ENCODE measurements at places on chromosomes 7 and 10. TPM values are rescaled to one million over a fixed set of nuclear protein-coding genes. Genes with fewer than 3 reads are reported as not detected.
A peak's percentile ranks its signal among the peaks of the same experiment; 100 is the strongest.

- no peak for DNase-seq
Measured at GRCh38 chr7:120344276-120344675, 71.3 kb downstream of the KCND2 start.

GRCh38 chr7:22549667-22550513, 49.9 kb upstream of the STEAP1B start:
- DNase-seq = no peak

DNA sequence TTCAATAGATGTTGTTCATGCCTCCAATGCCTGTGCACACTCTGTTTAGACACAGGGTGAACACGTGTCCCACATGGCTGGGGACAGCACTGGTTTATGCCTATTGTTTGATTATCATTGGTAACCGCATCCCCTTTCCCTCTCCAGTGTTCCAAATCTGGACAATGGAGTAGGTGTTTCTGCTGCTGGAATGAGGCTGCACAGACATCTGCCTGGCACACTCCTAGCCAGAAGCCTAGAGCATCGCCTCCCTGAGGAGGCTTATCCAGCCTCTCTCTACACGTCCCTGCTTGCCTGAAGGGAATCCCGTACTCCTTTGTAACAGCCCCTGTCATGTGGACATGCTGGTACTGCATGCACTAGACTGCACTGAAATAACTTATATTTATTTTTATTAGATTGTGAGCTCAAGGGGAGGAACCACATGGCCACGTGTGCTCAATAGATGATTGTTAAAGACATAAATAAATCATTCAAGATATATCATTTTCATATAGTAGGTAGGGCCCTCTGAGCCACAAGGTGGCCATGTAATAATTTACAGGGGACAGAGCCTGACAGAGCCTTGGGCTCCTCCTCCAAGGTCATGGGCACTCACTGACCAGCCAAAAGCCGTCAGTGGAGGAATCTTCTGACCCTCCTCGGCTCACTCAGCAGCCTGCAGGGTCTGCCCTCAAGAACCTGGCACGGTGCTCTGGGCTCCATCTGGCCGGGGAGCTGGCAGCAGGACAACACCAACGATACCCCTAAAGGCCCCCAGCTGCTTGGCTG, 310.9 kb upstream of the ZNF32 start:
- DNase-seq = no peak

- no peak for DNase-seq
Measured at GRCh38 chr7:65910237-65910636, 37.4 kb downstream of the VKORC1L1 start.

GRCh38 chr10:87660484-87661133, 931 bp downstream of the PAPSS2 start:
- no peak for DNase-seq

GRCh38 chr10:5538446-5538845, 13.7 kb downstream of the CALML3 start:
- no peak for DNase-seq

DNA sequence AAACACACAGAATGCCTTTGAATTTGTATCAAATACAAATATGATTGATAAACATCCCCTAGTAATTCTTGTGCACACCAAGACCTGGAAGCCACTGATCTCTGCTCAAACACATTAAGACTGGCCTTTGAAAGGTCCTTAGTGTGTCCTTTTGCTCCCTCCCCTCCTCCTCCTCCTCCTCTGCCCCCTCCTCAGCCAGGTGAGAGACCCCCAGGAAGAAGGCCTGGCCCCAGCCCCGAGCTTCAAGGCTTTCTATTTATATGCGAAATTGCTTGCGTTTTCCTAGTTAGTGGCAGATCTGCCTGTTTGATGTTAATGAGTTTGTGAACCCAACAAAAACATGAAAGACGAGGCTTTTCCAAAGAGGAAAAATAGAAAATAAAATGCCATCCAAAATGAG, 63.6 kb upstream of the TCF7L2 start:
- no peak for DNase-seq

DNA sequence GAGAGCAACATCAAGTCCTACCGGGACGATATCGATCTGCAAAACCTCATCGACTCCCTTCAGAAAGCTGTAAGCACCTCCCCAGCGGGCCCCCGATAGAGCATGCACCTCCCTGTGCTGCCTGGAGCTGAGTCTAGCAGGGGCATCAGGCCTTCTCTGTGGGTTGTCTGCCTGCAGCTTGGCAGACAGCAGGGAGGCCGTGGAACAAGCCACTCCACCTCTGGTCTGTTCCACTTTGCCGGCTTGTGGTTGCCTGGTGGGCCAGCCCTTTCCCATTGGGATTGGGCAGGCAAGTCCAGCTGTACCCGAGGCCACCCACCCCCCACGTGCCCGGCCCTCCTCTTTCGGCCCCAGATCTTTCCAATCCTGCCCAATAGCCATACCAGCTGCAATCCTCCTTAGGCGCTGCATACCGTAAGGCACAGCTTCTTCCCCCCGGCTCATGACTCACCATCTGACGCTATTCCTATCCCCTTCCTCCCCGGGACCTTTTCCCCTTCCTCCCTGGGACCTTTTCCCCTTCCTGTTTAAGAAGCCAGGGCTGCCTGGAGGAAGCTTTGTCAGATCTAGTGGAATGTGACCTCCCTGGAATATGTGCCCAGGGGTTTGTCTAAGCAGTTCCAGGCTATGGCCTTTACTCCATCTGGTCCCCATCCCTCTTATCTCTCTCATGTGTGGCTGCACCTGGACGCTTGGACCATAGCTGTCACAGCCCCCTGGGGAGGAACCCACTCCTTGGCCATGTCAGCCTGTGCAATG, 28.1 kb upstream of the SH2D4B start:
- no peak for DNase-seq

GRCh38 chr7:25429731-25430130, 201.4 kb upstream of the NPVF start:
- no peak for DNase-seq

- no peak for DNase-seq
Measured at GRCh38 chr7:98000356-98000755, 10.4 kb upstream of the OCM2 start.

- no peak for DNase-seq
Measured at GRCh38 chr10:80540981-80541750, 3.5 kb downstream of the SH2D4B start.

DNA sequence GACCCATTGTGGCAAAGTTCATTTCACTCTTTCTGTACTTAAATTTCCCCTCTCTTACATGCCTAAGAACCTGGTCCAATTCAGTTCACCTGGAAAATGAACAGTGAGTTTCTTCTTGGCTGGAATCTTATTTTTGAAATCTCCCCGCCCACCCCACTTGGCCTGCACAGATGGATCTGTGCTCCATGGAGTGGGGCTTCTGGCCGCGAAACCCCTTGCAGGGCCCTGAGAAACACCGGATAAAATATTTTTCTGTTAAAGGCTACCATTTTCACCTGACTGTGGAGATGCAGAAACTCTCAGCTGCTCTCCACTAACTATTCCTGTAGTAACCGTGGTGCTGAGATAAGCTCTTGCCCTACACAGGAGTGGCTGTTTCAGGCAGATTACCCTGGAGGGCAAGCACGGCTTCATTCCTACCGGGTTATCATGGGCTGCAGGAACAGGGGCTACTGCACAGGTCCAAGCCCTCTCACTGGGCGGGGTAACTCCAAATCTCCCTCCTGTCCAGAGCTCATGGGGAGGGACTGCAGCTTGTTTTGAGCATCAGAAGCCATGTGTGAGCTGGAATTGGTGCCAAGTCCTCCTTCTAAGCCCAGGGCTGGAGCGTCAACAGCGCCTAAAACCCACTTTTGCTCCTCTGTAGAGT, 118.9 kb downstream of the PRPF18 start:
- peak; percentile 71 for DNase-seq

- DNase-seq = no peak
Measured at GRCh38 chr10:83952314-83952713, 187.0 kb upstream of the GHITM start.

The MLLT10 gene
- 85.3 TPM for total RNA-seq

The CALML5 gene
- total RNA-seq = not detected

The AKR1C2 gene
- total RNA-seq = 28.8 TPM

The MYL10 gene
- total RNA-seq = not detected

The CPA2 gene
- total RNA-seq = 27.6 TPM

The PSMC2 gene
- total RNA-seq = 208 TPM

Data from Caco-2 (cell line).